ENCODE measurements at places on chromosomes 16 and 17.

- DNase-seq = no peak
Observed at GRCh38 chr17:78267253-78268073, 36.0 kb downstream of the TMEM235 start.

GRCh38 chr16:79181419-79181818 is 419.1 kb downstream of the MAF start:
- no peak for DNase-seq

DNA sequence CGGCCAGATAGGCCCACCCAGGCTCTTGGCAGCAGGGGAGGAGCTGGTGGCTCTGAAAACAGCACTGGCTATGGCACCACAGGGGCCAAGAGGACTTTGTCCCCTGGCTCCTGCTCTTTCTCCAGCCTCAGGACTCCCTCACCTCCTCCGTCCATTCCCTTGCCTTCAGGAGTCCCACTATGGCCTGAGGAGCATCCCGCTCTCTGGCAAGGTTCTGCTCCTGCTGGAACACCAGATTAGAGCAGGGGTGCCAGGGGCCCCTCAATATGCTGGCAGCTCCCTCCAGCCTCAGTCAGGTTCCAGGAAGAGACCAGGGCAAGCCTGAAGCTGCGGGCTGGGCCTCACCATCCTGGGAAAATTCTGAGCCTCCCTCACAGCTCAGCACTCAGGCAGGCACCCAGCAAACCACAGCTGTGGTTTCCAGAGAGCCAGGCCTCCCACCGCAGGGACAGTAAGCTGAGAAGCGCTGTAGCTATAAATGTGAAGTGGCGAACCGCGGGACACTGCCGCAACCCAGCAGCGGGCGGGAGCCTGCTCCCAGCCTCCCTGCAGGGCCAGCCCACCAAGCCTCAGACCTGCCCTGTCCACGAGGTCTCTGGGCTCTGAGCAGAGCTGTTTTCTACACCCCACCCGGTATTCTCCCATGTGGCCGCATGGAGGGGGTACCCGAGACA is 25.7 kb downstream of the C17orf100 start:
- DNase-seq = no peak

DNA sequence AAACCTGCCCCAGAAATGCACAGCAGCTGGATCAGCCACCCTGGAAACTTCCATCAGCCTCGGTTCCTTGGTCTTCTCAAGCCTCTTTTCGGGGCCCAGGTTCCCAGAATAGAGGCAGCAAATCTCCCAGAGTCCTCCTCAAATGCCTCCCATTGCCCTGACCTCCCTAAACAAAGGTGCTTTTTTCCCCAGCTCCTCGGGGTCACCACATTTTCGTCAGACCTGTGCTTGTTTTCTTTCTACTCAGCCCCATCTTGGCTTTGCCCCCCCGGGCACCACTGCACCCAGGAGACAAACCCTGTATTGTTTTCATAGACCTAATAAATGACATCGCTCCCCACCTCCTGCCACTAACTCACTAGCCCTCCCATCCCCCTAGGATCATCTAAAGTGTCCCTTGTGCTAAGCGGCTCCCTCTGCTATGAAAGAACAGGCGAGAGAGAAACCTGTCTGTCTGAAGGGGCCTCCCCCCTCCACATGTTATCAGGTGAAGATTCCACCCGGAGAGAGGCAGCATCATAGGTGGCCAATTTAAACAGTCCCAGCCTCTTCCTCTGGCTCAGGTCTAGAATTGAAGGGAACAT is 451.1 kb downstream of the SOX9 start:
- DNase-seq = no peak

- DNase-seq = no peak
Observed at GRCh38 chr16:1781254-1781653, 1.1 kb downstream of the SPSB3 start.
